ENCODE measurements at places on chromosomes 4 and X.

DNA sequence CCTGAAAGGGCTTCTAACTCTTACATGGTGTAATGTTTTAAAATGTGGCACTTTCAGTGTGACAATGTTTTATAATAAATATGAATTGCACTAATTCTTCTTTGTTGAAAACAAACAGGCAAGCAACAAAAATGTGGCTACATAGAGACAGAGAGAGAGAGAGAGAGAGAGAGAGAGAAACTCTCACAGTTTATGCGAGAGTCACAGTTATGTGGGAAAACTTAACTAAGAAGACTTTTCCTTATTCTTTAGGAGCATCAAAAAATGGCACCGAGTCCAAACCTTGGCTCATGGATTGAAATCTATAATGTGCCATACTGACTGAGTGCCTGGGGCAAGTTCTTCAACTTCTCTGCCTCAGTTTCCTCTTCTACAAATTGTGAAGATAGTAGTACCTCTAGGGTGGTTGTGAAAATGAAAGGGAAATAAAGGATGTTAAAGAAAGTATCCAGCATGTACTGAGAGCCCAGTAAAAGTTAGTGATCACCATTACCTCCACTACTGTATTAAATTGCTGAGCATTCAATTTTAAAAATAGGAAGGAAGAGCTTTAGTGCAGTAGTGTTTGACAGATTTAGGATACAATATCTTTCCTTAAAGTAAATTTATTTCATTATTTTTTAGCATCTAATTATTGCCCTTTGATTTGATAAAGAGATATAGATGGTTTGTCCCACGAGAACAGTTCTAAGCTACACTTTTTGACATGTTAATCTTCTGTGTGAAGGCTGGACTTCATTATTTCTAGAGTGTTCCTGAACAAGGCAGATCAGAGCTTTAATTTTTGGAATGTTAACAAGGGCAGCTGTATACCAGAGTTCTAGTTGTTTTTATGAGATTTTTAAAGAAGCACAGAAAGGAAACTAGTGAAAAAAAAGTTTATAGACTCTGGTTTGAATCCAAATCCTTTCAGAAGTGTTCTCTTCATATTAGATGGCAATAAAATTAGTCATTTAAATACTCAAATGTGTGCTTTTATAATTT lies 187.5 kb upstream of the ANK2 start:
- no peak for DNase-seq

- peak; percentile 34 for DNase-seq
Observed at GRCh38 chr4:170589597-170590191, 499.9 kb upstream of the AADAT start.

DNA sequence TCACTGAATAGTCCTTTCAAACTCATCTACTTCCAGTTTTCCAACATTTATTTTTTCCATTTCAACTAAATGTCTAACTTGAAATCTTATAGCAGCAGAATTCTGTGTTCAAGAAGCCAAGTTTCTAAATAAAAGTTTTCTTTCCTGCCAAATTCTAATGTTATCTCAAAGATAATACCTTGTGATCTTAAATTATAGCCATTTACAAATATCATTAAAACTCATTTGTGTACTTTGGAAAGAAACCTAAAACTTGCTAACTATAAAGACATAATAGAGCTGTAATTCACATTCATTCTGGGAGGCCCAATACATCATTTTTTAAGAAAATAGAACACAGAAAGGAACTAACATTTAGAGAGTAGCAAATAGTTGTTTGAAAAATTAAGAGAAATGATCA lies 83.9 kb downstream of the MAD2L1 start:
- no peak for DNase-seq

- DNase-seq = no peak
Observed at GRCh38 chrX:114267142-114267541, 316.7 kb upstream of the HTR2C start.

GRCh38 chr4:107318078-107318477 lies 282.0 kb upstream of the DKK2 start:
- DNase-seq = no peak

DNA sequence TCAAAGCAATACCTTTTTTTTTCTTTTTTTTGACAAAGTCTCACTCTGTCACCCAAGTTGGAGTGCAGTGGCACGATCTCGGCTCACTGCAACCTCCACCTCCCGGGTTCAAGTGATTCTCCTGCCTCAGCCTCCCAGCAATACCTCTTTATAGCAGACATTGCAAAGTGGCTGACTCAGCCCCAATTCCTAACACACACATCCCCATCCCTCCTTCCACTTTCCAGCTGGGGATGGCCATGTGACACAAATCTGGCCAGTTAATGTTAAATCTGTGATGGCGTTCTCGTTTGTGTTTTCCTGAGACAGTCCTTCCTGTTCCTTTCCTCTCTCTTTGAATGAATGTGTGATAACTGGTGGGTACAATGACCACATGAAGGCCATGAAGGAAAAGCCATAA lies 276.2 kb upstream of the KLF3 start:
- no peak for DNase-seq

Data from LoVo (cell line).